ENCODE measurements at places on chromosomes 1 and 21. TPM values are rescaled to one million over a fixed set of nuclear protein-coding genes. Genes with fewer than 3 reads are reported as not detected.
A peak's percentile ranks its signal among the peaks of the same experiment; 100 is the strongest.

FAM72D gene
- 0.40 TPM for polyA plus RNA-seq

SELP gene
- 0.34 TPM for polyA plus RNA-seq

MACF1 gene
- polyA plus RNA-seq = 47.1 TPM

LDLRAD1 gene
- polyA plus RNA-seq = 0.13 TPM

EPS8L3 gene
- polyA plus RNA-seq = 97.3 TPM

- DNase-seq = no peak
Observed at GRCh38 chr1:43436371-43436770, 17.4 kb downstream of the HYI start.

- DNase-seq = no peak
Observed at GRCh38 chr1:205455581-205456382, at the start of gene BLACAT1. Gene BLACAT1, minus strand, starts transcription at chr1:205456045.

GRCh38 chr1:9689011-9689706, 37.6 kb downstream of the PIK3CD start:
- DNase-seq = peak; percentile 90

DNA sequence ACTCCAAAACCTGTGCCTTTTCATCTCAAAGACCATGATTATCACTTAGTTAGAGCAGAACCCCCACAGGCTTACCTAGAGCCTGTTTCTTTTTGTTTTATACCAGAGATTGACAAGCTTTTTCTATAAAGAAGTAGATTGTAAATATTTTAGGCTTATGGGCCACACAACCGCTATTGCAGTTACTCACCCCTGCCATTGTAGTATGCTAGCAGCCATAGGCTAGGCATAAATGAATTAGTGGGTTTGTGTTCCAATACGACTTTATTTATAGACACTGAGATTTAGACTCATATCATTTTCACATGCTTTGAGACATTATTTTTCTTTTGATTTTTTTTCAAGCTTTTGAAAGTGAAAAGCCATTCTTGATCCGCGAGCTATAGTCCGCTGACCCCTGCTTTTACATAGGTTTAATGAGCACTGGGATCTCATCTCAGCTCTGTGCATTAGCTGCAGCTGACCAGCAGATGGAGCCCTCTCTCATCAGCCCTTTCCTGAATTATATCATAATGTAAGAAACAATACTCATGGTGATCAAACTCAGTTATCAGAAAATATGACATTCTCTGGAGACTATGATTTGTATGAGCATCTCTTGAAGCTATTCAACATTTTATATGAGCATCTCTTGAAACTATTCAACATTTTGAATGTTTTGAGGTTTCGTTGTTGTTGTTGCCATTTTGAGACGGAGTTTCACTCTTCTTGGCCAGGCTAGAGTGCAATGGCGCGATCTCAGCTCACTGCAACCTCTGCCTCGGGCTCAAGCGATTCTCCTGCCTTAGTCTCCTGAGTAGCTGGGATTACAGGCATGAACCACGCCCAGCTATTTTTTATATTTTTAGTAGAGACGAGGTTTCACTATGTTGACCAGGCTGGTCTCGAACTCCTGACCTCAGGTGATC, 111.9 kb upstream of the L1TD1 start:
- DNase-seq = peak; percentile 56

GRCh38 chr1:58895082-58895481, 111.2 kb upstream of the JUN start:
- no peak for DNase-seq

DNA sequence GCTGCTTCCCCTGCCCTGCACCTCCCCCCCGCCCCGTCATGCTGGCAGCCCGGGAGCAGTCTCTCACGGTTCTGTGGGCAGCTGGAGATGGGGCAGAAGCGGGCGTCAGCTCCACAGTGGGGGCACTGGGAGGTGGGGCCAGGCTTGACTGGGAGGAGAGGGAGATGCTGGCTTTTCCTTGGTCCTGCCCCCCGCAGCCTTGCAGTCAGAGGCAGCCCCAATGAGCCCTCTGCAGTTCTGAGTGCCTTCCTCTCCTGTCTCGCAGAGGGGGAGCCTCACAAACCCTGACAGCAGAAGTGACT, 21.7 kb downstream of the ARHGEF10L start:
- no peak for DNase-seq

- no peak for DNase-seq
Observed at GRCh38 chr1:167706931-167707877, 14.6 kb upstream of the MPZL1 start.

- DNase-seq = no peak
Observed at GRCh38 chr1:20462397-20462796, 23.6 kb downstream of the CAMK2N1 start.

DNA sequence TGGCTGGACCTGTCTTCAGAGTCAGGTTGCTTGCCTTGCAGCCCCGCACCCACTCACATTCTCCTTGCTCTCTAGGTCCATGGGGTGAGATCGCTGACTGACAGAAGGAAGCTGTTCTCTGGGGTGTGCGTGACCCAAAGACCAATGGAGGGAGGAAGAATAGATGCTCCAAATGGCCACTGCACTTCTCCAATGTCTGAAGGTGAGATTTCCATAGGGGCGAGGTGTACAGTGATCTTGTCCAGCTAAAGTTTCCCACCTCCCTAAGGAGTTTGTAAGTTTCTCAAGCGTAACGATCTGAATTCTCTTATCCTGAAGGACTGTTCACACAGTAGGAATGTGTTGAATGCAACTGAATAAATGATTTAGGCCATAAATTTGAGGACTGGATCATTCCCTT, 211.9 kb upstream of the IRF2BP2 start:
- no peak for DNase-seq

DNA sequence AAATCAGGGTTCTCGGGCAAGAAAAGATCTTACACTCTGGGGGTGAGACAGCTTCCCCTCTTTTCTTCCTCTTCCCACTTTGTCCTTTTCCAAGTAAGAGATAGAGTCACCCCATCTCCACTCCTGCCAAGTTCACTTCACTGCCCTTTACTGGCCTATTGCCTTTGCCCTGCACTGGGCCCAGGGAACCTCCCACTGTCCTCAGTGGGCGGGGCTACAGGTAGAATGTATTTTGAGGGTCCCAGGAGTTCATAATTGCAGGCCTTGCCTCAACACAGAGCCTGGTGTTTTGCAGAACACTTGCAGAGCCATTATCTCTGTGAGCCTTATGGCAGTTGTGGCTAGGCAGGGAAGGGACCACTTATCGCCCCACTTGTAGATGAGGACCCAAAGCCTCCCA, 3.3 kb downstream of the AMPD2 start:
- DNase-seq = no peak

GRCh38 chr1:90291431-90292216, 296.7 kb downstream of the ZNF326 start:
- DNase-seq = no peak

All from hepatocyte (in vitro differentiated cells).